NCI-H1092 (cell line): ENCODE measurements at places on chromosomes 16 and 17.

GRCh38 chr17:51891936-51892335, 266.6 kb downstream of the CA10 start:
- no peak for DNase-seq

GRCh38 chr16:27492588-27492979, 57.1 kb downstream of the GTF3C1 start:
- no peak for DNase-seq

DNA sequence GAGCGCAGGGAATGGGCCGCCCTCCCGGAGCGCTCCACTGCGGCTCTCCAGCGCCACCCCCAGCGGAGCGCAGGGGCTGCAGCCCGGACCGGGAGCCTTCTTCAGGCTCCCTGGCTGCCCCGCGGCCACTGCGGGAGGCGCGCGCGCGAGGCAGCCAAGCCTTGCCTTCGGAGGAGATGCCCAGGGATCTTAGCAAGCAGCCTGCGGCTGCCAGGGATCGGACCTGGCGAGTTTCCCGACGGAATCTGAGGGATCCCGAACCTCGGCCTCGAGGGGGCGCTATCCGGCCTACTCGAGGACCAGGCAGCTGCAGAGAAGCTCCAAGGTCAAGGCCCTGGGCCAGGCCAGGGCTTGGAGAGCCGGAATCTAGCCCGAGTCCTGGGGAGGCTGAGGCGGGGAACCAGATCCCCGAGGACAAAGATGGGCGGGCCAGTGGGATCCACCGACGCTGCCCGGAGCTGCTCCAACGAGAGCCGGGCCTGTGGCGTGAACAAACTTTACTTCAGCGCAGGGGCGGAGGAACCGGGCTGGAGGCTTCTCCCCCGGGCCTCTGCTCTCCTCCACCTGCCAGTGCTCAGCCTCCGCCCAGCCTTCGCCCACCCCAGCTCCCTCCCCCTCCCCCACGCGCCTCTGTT, at the start of gene IRX6:
TSS of gene IRX6 (plus strand) at position 567 of the 635 bp plus-strand sequence. CDS start 889 bp downstream, outside the sequence.
- DNase-seq, result no peak

DNA sequence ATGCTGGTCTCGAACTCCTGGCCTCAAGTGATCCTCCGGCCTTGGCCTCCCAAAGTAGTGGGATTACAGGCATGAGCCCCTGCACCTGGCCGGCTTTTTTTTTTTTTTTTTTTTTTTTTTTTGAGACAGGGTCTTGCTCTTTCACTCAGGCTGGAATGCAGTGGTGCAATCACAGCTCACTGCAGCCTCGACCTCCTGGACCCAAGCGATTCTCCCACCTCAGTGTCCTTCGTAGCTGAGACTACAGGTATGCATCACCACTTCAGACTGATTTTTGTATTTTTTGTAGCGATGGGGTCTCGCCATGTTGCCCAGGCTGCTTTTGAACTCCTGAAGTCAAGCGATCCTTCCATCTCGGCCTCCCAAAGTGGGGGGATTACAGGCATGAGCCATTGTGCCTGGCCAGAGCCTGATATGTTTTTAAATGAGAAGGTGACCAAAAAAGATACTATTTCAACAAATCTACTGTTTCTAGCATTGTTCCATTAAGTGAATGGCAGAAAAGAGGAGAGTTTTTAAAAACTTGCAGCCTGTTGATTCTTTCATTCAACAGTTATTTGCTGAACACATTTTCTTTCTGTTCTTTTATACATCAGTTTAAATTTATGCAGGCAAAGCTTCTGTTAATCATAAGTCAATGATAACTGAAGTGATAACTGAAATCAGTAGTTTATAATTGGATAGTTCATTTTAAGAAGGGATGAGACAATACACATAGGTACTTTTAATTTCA, 3.2 kb upstream of the SRSF1 start:
- DNase-seq, result no peak

DNA sequence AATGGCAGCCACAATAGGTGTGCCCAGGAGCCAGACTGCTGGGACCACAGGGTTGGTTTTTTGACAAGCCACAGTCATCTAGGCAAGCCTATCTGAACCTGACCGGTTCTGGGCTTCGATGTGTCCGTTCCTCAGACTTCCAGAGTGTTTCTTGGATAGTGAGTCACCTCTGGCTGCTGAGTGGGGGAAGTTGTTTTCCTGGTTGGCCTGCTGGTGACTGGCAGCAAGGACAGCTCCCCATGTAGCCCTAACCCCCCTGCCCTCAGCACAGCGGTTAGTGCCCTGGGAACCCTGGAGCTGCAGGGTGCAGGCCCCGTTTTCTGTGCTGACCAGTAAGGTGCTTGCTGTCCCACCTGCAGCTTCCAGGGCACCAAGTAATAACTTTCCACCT, 65.5 kb downstream of the PLD6 start:
- no peak for DNase-seq

GRCh38 chr16:57284209-57284951, at the start of gene PLLP:
Gene PLLP (minus strand): TSS chr16:57284672. CDS start chr16:57284540, 132 bp downstream.
- no peak for DNase-seq

GRCh38 chr16:78407191-78407590, 307.7 kb downstream of the WWOX start:
- no peak for DNase-seq

- DNase-seq, result no peak
These were observed 5.6 kb downstream of the TMEM238L start for GRCh38 chr17:10798332-10798749.

GRCh38 chr17:59870482-59870881, 22.3 kb downstream of the TUBD1 start:
- no peak for DNase-seq

- DNase-seq, result no peak
These were observed 97.8 kb downstream of the TMEM100 start for GRCh38 chr17:55624772-55625433.

DNA sequence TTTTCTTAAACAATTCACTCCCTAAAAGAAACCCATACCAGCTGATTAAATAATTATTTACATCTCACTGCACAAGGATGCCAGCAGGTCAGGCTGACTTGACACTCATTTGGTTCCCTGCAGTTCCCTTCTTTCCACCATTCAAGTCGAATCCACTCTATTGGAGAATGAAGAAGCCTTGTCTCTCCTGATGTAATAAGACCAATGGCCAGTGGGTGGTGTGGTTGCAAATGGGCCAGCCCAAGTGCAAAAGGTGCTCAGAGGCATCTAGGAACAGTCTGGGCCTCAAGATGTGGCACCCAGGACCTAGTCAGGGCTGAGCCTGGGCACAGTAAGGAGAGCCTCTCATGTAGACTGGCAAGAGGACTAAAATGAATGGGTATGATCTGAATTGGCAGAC, 9.3 kb downstream of the C16orf78 start:
- no peak for DNase-seq

DNA sequence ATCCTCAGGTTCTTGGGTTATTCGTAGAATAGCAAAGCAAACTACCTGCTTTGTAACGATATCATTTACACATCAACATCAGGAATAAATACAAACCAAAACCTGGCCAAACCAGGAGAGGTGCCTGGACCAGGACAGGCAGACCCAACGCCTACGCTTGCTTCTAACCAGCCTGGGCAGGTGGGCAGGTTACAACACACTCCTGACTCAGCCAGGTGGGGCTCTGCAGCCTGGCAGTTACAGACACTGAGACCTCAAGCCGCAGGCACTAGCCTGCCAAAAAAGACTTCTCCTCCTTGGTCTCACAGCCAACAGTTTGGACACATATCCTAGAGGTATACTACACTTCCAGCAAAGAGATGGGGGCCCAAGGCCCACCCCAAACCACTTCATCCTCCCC, 14.0 kb downstream of the ANKRD11 start:
- no peak for DNase-seq
